ENCODE measurements at places on chromosomes 11 and 22.

- DNase-seq: no peak
Observed at GRCh38 chr11:60932605-60933356, 8.5 kb downstream of the TMEM132A start.

GRCh38 chr11:72575533-72576242 is 98.5 kb downstream of the PDE2A start:
- no peak for DNase-seq

GRCh38 chr11:121749691-121750090 is 296.9 kb upstream of the SORL1-AS1 start:
- DNase-seq: no peak

DNA sequence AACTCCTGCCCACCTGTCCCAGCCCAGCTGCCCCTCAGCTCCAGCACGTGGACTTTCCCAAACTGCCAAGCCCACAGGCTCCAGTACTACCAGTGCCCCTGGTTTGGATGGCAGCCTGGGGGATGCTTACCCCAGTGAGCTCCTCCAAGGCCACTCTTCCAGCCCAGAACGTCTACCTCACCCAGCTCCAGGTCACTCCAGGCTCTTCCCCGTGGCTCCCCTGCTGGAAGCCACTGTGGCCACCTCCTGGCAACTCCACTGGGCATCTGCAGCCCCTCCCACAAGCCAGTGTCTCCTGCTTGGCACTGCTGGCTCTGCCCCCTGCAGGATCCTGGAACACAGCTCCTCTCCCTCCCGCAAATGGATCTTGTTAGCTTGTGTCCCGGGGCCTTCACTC is 29.3 kb downstream of the LMO1 start:
- DNase-seq: no peak

DNA sequence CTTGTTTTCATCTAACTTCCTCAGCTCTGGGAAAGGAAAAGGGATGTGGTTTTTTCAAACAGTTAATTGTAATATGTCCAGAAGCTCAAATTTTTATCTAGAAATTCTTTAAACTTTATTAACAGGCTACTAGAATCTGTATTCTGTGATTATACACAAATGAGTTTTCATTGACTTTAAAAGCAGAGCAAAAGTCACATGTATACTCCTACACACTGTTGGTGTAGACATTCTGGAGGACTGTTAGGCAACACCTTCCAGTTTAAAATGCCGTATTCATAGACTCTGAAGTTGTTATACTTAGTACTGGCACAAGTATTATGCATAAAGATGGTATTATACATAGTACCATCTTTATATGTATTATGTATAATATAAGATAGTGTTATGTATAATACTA is 64.9 kb downstream of the SPECC1L start:
- no peak for DNase-seq

GRCh38 chr11:122803306-122803705 is 35.0 kb upstream of the CRTAM start:
- no peak for DNase-seq

GRCh38 chr11:62546244-62546928 is at the start of gene AHNAK:
AHNAK (minus strand) TSS chr11:62546806; CDS start chr11:62536098, 10,708 bp downstream.
- peak; percentile 87 for DNase-seq

- DNase-seq: no peak
Observed at GRCh38 chr11:34432822-34433221, 5.9 kb upstream of the CAT start.

DNA sequence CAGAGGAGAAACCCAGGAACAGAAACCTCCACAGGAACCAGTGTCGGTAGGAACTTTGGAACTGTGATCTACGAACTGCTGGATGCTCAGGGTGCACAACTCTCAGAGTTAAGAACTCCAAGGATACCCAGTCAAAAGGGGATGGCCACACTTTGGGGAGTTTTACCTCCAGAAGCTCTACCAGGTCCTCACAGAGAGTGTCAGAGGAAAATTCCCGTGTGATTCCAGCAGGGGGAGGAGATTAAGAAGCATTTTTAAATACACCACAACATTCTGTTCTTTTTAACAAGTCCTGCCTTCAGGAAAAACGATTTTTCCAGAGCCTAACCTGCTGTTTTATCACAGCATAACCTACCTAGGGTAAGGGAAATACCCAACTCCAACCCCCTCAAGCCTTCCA is 104.0 kb downstream of the SOX6 start:
- no peak for DNase-seq

DNA sequence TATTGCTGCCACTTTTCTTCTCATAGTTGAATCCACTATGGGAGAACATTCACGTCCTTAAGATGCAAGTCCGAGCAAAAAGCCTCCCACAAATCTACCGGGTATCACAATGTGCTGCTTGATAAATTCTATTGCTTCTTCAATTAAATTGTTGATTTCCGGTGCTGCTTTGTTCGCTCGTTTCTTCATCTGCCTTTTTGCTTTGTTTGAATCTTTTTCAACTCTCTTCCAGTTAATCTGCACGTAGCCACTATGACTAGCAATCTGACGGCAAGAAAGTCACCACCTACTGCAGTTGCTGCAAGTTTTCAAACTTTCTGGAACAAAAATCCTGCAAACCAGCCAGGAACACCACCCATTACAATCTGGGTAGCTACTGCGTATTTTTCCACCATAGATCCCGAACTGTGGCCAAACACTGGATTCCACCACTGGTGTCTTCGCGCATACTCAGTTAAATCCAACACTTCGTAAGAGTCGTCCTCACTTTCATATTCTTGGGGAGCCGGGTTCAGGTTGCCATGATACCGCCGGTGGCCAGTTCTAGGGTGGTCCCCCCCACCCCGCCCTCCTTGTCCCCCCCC is 59.1 kb downstream of the CLMP start:
- DNase-seq: peak; percentile 71

GRCh38 chr11:57424792-57425564 is 1.9 kb downstream of the SLC43A3 start:
- peak; percentile 94 for DNase-seq

GRCh38 chr11:84947970-84948580 is 679.1 kb downstream of the DLG2 start:
- DNase-seq: no peak

- no peak for DNase-seq
Observed at GRCh38 chr11:83702796-83703195, 416.6 kb upstream of the CCDC90B start.

- no peak for DNase-seq
Observed at GRCh38 chr22:19878461-19879245, 24.0 kb upstream of the GNB1L start.

- DNase-seq: no peak
Observed at GRCh38 chr11:33577204-33577603, 123.4 kb downstream of the C11orf91 start.

DNA sequence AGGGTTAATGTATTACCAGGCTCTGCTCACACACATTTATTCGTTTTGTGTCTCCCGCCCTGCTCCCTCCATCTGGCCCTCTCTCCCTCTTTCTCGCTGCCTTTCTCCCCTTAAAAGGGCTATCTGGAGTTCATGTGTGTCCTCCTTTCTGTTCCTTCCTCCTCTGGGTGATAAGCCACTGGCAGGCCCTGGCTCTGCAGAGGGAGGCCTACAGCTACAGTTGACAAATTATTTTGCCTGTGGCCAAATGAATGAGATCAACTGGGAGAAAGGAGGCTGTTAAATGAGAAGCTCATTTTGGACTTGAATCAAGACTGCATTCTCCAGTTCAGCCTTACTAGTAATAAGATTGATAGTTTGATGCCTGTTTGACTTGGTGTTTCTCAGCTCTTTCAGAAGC is 17.5 kb upstream of the OPCML start:
- peak; percentile 28 for DNase-seq

GRCh38 chr11:66509131-66509561 is 1.3 kb upstream of the BBS1 start:
- DNase-seq: no peak

DNA sequence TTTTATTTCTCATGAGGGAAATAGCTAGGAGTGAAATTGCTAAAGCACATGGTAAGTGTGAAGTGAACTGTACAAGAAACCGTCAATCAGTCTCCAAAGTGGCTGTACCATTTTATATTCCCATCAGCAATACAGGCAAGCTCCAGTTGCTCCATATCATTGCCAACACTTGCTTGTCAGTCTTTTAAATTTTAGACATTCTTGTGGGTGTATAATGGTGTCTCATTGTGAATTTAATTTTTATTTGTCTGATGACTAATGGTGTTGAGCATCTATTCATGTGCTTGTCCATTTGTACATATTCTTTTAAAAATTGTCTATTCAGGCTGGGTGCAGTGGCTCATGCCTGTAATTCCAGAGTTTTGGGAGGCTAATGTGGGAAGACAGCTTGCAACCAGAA is 34.1 kb upstream of the SMCO4 start:
- DNase-seq: no peak

DNA sequence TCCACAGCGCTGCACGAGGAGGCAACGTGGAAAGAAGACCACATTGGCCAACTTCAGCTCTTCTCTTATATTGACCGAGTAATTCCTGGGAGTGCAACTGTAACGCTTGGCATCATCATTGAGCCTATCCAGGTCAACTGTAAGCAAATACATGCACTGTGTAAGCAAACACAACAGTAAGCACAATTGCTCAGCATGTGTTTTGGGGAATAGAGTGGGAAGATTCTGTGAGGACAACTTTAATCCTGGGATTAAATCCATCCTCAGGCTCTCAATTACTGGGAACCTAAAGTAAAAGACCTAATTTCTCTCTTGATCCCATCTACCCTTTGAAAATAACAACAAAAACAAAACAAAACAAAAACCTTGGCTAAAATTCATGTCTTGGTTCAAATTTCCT is 109.5 kb upstream of the DDI1 start:
- no peak for DNase-seq

DNA sequence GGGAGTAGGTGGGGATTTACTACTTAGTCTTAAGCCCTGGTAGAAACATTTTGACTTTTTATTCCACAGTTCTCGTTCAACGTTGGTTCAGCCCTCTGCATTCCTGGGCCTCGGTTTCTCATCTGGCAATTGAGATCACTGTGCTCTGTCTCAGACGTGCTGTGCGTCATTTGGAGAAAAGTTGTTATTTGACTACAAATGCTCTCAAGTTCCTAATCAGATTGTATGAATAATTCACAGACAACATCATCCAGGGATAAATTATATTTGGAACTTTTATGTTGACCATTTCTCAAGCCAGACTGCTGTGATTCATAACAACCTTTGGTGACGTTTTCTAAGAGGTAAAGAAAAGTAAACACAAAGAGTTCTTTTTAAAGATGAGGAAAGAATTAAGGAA is 69.2 kb downstream of the BLID start:
- DNase-seq: no peak

DNA sequence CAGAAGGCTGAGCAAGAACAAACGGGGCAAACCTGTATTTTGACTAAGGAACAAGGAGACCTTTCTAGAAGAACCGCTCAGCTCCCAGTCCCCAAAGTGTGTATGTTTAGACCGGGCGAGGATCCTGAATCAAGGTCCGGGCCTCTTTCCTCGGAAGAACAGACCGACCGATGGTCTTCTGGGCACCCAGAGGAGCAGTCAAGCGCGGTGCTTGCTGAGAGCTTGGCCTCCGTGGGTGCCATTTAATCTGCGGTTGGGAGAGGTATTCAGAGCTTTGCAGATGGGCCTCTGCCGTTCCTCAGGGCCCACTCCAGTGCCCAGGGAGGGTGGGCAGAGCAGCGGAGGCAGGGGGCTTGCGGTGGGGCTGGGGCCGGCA is 26.5 kb upstream of the ATXN10 start:
- DNase-seq: peak; percentile 50

- DNase-seq: no peak
Observed at GRCh38 chr11:99537681-99538080, 516.9 kb downstream of the CNTN5 start.

GRCh38 chr22:36452250-36452977 is 29.0 kb downstream of the TXN2 start:
- no peak for DNase-seq
